ENCODE measurements at places on chromosomes 4 and X.

DNA sequence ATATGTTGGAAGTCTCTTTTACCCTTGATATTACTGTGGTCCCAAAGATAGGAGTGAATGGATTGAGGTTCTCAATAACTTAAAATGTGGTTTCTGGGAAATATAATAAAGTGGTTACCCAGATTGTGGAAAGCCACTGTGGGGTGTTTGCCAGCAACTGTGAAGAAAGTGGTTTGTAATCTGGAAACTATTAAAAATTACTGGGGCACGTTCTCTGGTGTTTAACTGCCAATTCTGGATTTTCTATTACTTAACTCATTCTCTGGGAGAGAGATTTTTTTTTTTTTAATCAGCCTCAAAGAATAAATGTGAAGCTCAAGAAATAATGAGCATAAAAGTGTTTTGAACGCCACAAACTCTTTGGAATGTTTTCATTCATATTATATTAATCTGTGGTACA is 4.9 kb upstream of the CXCL6 start:
- no peak for DNase-seq

- DNase-seq: no peak
Observed at GRCh38 chr4:172726001-172726423, 442.6 kb upstream of the GALNT7 start.

GRCh38 chr4:10983268-10983667 is 298.7 kb upstream of the CLNK start:
- no peak for DNase-seq

GRCh38 chr4:39134683-39135306 is 47.5 kb upstream of the WDR19 start:
- DNase-seq: no peak

DNA sequence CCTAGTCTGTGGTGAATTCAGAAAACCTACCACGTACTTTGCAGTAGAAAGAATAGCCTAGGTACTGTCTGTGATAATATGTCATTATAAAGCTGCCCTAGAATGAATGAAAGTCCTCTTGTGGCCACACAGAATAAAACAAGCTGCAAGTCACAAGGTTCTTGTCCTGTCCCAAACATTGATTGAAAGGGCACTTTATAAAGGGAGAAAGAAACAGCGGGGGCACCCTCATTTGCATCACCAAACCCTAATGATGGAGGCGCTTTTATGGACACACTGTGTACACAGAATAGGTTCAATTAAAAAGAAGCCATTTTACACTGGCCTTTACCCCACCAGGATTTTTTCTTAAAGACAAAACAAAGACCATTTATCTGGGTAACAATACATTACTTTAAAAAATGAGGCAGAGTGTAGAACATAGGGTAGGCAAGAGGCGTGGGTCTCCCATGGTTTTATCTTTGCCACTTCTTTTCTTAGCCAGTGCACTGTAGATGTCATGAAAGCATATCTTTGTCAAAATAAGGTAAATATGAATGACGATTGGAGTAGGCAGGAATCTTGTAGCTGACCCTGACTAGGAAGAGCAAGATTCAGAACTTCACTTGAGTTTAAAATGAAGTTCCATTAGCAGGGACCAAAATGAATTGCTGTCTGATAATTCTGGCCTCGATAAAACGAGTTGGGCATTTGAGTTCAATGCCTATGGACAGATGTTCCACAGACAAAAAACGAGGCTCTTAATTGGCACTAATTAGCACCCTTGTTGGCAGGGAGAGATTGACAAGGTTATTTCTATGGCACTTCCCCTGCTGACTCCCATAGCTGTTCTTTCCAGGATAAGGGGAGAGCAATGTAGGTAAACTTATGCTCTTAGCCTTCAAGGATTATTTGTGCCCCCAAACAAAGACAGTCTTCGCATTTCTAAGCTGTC is 365.1 kb downstream of the AFF2 start:
- DNase-seq: no peak

GRCh38 chr4:16705341-16705740 is 193.1 kb downstream of the LDB2 start:
- DNase-seq: no peak

DNA sequence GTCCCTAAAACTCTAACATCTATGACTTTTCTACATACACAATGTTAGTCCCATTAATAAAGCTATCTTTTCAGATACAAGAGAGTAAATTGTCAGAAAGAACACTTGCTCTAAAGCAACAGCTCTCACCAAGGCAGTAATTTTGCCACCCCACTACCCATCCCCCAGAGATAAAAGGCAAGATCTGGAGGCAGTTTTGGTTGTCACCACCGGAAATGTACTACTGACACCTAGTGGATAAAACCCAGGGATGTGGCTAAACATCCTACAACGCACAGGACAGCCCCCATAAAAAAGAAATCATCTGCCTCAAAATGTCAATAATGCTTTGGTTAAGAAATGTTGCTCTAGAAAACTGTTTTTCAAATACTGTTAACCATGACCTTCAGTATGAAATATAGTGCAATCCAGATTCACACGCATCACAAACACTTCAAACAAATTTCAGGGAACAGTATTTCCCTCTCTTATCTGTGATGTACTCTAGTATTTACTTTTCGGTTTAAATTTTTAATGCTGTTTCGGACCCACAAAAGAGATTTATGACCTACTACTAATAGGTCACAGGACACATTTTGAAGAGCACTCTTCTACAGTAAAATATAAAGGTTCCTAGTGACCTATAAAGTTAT is 5.1 kb downstream of the FBXL5 start:
- DNase-seq: peak; percentile 37

- no peak for DNase-seq
Observed at GRCh38 chrX:111352424-111352823, 59.6 kb downstream of the DCX start.

DNA sequence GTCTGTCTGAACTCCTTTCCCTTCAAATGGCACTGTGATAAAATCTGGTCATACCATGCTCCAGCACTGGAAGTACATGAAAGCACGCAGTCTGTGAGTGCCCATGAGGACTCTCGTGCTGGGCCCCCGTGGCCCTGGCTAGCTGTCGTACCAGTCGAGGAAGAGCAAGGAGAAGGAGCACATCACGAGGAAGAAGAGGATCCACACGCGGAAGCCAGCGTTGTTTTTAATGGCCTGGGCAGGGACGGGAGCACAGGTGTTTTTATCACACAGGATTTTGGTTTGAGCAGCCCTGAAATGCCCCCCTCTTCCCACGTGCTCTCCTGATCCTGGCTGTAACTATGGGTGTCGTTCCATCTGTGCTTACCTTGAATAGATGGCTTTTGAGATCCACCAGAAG is 33.0 kb downstream of the NSG1 start:
- DNase-seq: no peak

GRCh38 chr4:63049726-63050125 is 1359.5 kb downstream of the TECRL start:
- DNase-seq: no peak

- no peak for DNase-seq
Observed at GRCh38 chr4:20987191-20987590, 286.9 kb downstream of the PACRGL start.

- DNase-seq: no peak
Observed at GRCh38 chr4:41476310-41476885, 61.6 kb upstream of the LIMCH1 start.

GRCh38 chrX:19017271-19017670 is 33.4 kb upstream of the PHKA2 start:
- DNase-seq: no peak

- no peak for DNase-seq
Observed at GRCh38 chr4:72375073-72375736, 193.8 kb downstream of the ADAMTS3 start.

DNA sequence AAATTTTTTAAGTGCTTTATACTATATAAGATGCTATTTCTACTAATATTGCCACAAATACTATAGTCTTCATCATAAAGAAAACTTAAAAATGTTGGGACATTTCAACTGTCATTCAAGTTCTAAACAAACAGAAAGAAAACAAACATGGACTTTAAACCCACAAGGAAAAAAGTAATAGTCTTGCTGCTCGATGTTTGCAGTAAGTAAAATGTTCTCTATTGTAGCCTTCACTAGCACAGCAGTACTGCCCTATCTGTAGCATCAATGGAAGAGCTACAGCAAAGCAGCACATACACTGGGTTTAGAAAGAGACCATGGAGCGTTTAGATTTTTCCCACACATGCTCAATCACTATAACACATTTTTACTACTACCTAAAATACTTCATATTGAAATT is 146.8 kb downstream of the KLHL13 start:
- DNase-seq: no peak
